ENCODE measurements at places on chromosomes 2 and 18. TPM values are rescaled to one million over a fixed set of nuclear protein-coding genes. Genes with fewer than 3 reads are reported as not detected.

The B4GALT6 gene
- total RNA-seq: 0.95 TPM

The DSG2 gene
- 0.81 TPM for total RNA-seq

The UGT1A3 gene
- not detected for total RNA-seq

The FEV gene
- total RNA-seq: not detected

The PLCD4 gene
- 1.6 TPM for total RNA-seq

The YPEL5 gene
- 103 TPM for total RNA-seq

The SPDYA gene
- 3.0 TPM for total RNA-seq

The NRP2 gene
- total RNA-seq: 75.1 TPM

The MAP3K19 gene
- not detected for total RNA-seq

The RGPD3 gene
- 1.1 TPM for total RNA-seq
